ENCODE measurements at places on chromosomes 11 and 22. TPM values are rescaled to one million over a fixed set of nuclear protein-coding genes. Genes with fewer than 3 reads are reported as not detected.

DNA sequence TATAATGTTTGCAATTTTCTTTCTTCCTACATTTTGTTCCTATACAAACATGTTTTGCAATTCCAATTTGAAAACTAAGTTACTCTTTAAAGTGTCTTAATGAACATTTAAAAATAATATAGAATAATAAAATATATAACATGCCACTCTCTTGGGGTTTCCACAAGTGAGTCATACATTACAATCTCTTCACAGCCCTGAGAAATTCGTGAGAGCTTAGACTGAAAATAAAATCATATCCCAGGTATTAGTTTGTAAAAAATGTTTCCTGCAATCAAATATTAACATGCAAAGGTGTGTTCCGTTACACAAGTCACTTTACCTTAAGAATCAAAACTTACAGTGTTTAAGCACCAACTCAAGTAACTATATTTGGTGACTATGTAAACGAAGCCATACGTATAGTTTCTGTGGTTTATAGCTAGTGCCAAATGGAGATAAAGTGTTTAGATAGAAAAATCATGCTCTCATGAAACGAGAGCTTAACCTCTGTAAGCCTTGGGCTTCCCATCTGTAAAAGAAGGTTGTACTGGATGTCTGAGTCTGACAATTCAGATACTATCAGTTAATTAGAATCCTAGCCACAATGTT lies 253.6 kb upstream of the ANO3 start:
- no peak for DNase-seq

DNA sequence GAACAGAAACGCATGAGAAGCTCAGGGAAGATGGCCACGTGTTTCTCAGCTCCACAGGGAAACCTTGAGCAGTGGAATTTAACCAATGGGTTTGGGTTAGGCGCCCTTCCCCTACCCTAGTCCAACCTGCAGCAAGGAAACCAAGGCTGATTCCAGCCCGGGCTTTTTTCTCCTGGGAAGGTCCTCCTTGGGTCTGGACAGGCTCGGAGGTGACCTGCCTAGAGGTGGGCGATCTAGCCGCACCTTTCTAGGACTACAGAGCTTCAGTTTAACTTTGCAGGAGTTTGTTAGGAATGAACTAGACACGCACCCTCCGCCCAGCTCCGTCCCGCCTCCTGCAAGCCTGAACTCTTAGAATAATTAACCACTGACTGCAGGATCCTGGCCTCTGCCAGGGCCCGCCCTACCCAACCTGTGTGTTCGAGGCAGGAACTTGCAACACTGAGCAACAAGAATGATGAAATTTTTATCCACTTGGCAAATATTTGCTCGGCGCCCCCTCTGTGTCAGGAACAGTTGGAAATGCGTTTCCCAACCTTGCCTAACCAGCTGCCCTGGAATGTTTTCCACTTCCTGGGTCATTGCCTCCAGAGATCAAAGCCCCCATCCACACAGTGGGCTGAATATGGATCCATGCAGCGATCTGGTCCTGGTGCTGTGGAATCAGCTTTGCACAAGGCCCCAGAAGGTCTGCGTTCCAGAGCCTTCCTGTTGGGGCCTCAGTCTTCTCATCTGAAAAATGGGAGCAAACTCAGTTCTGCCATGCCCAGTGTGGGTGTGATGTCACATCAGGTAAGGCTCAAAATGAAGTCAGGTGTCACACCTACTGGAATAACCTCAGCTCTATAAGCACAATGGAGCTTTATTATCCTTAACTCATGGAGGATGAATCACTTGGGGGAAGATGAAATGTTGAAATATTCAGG lies 13.3 kb downstream of the MPST start:
- peak; percentile 76 for DNase-seq

DNA sequence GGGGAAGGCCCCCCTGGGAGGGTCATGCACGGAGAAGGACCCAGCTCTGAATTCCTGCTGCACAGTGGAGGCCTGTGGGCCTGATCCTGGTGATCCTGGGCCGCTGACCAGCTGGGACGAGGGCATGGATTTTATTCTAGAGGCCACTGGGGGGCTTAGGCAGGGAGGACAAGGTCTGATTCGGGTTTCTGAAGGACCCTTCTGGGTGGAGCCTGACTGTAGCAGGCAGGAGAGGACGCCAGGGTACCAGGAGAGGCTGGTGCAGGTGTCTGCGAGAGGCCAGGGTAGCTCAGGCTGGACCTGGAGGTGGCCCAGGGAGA lies 31.3 kb downstream of the MPPED1 start:
- no peak for DNase-seq

DNA sequence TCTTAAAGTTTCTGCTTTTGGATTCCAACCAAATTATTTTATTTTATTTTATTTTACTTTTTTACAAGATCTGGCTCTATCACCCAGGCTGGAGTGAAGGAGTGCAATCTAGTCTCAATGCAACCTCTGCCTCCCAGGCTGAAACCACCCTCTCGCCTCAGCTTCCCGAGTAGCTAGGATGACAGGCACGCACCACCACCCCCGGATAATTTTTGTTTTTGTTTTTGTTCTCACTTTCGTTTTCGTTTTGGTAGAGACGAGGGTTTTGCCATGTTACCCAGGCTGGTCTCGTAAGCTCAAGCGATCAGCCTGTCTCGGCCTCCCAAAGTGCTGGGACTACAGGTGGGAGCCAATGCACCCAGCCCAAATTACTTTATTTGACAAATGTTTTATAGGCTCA lies 219.8 kb downstream of the ETS1 start:
- no peak for DNase-seq

DNA sequence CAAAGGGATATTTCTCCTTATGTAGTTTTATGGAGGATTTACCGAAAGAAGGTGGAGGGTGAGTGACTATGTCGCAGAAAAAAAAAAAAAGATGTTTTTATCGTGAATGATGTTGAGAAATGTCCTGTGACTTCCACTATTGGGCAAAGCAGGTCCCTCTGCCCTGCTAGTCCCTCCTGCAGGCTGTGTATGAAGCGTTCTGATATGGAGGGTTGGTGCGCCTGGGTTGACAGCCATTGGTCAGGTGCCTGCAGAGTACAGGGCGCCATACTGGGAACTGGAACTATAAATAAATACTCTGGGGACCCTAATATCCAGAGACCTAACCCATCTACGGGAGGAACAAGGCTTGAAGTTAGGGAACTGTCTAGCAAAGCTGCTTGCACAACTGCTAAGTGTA lies 1.5 kb downstream of the IL17RA start:
- no peak for DNase-seq

- DNase-seq: peak; percentile 55
Measured at GRCh38 chr11:95512682-95513081, 276.9 kb downstream of the FAM76B start.

DNA sequence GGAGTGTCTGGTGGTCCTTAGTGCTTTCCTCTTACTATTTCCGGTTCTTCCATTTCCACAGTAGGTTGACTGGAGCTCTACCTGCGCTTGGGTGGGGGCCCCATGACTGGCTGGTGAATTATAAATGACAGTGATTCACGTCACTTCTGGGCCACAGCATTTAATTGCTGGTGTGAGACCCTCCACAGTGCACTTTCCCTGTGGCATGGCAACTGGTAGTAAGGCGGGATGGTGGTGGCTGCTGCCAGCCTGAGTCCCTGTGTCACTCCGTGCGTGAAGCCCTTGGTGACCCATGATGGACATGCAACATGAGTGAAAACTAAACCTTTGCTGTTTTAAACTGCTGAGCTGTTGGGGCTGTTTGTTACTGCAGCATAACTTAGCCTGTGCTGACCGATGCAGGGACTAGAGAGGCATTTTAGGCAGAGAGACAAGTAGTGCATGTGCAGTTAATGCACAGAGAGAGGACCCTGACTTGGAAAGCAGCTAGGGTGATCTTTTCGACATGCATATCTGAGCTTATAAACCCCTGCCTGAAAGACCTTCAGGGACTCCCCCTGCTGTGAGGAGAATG lies 3.1 kb downstream of the PRDM11 start:
- DNase-seq: no peak

DNA sequence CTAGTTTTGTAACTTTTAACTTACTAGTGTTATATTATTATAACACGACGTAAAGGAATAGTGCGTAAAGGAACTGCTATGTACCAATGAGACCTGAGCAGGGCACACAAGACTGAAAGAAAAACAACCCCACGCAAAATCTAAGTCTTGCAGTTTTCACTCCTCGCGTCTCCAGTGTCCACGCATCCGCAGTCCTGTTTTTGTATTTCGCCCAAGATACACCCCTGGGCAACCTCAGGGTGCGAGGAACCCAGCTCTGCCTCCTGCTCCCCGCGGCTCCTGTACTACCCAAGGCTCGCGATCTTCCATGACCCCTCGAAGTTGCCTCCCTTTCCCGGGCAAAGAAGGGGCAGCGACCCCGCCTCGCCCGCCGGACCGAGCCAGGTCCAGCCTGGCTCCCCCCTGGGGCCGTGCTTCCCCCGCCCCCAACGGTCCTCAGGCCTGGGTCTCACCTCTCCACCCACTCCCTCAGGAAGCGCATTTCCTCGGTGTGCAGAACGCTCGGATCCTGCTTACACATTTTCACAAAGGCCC lies 393 bp downstream of the ST13 start:
- DNase-seq: no peak

GRCh38 chr11:10328314-10329098 lies 23.6 kb downstream of the ADM start:
- DNase-seq: no peak

DNA sequence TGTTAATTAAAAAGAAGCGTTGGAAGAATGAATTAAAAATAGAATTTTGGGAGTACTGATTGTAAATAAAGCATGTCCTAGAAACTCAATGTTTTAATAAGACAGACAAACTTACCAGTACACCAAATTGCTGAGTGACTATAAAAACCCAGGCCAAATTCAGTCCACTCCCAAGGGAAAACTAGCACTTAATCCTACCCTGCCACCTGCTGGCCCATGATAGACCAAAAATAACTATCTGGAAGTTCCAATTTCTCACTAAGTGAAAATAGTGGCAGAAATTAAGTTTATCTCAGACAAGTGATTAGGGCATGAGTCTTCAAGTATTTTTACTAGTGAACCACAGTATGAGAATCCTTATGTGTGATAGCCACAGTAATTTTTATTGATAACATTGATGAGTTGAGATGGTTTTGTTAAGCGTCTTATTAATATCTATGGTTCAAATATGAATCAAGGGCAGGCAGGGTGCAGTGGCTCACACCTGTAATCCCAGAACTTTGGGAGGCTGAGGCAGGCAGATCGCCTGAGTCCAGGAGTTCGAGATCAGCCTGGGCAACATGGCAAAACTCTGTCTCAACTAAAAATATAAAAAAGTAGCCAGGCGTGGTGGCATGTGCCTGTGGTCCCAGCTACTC lies 9.8 kb upstream of the DDX10 start:
- no peak for DNase-seq

GRCh38 chr11:17988465-17988864 lies 24.4 kb downstream of the SERGEF start:
- DNase-seq: no peak

DNA sequence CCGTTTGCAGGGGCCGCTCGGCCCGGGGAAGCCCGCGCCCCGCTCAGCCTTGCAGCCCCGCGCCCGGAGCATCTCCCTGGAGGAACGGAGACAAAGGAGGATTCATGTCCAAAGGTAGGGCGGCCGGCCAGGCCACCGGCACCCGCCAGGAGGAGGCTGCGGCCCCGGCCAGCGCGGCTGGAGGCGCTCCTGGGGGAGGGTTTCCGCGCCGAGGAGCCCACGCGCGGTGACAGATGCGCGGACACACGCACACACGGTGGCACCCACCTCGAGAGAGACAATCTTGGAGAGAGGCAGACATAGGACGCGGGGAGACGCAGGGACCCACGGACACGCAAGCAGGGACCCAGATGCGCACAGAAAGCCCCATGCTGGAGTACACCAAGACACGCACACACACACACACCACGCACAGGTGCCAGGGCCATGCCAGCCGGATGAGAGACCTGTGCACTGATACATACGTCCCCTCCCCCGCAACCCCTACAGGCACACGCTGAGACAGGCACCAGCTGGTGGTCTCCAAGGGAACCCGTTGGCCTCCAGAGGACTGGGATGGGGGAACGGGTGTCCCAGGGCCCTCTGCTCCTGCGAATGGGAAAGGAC lies 7.8 kb downstream of the SEPTIN3 start:
- DNase-seq: no peak

- DNase-seq: peak; percentile 6
Measured at GRCh38 chr11:118090545-118091162, 3.9 kb upstream of the SMIM35 start.

DNA sequence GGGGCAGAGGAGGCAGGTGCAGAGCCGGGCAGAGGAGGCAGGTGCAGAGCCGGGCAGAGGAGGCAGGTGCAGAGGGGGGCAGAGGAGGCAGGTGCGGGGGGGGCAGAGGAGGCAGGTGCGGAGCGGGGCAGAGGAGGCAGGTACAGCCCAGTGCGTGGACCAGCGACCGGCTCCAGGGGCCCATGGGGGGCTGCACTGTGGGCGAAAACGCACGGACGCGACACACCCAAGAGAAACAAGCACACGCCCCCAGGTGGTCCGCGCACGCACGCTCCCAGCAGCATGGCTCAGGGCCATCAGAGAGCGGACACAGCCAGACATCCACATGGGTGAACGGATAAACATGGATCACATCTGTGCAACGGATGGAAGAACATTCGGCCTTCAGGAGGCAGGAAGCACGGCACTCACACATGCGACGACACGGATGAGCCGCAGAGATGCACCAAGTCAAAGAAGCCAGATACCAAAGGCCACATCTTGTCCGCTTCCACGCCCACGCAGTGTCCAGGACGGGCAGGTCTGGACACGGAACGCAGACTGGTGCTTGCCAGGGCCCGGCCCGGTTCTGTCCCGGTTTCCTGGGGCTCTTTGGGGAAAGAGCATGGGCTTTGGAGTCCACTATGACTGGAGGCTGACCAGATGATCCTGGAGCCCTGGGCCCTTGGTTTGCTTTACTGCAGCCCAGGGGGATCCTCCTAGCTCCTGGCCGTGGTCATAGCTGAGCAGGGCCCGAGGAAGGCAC lies 21.8 kb downstream of the OSBPL5 start:
- no peak for DNase-seq

GRCh38 chr11:726278-727220 lies 20.5 kb downstream of the EPS8L2 start:
- DNase-seq: peak; percentile 47

DNA sequence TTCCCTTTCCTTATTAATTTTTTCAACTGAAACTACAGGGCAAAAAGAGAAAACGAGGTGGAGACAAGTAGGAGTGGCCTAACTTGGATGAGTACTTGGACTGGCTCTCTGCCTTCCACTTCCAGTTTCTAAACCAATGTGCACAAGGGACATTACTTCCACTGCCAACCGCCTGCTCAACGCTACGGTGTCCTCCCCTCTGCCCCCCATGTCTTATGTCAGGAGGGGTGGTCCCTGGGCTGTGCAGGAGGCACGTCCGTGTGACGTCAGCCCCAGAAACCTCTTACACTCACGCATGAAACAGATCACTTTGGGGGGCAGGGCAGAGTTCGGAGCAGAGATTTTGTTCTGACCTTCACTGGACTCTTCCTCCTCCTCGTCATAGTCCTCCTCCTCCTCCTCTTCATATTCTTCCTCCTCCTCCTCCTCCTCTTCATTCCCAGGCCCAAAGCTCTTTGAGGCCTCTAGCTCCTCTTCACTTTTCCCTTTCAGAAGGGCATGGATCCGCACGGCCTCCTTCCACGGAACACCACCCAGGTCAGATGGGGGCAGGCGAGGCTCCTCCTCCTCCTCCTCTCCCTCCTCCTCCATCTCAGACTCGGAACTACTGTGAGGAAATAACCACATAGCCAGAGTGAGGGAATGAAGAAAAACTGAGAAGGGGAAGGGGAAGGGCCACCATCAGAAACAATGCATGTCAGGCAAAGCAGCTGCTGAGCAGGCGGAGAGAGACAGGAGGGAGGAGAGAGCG lies 57.4 kb upstream of the BID start:
- no peak for DNase-seq

SEPTIN3 gene
- not detected for total RNA-seq

LDHAL6A gene
- total RNA-seq: not detected

SLC17A6 gene
- total RNA-seq: not detected
